ENCODE measurements at places on chromosomes 11 and 22.

- no peak for DNase-seq
Observed at GRCh38 chr11:134071306-134071705, 2.4 kb downstream of the JAM3 start.

- DNase-seq = no peak
Observed at GRCh38 chr11:19966441-19966840, 193.8 kb downstream of the DBX1 start.

GRCh38 chr11:3613998-3614741, 27.6 kb downstream of the ART5 start:
- no peak for DNase-seq

- DNase-seq = no peak
Observed at GRCh38 chr11:19805827-19806226, 93.2 kb downstream of the NAV2 start.

DNA sequence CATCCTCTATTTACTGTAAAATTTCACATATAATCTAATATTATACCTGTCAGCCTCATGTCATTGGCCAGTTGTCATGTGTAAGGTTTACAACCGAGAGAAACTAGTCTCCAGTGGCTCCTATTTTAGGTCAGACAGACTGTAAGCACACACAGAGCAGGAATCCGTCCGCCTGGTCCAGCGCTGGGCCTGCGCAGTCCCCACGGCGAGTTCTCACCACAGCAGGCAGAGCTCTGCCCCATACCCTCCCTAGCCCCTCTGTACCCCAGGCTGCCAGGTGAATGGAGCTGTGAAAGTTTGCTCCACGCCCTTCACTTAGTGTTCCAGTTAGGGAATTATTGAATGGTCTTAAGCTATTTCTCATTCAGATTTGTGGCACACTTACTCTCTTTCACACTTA, 63.7 kb downstream of the SNX19 start:
- no peak for DNase-seq

- DNase-seq = peak; percentile 64
Observed at GRCh38 chr11:62850911-62851806, 11.8 kb upstream of the WDR74 start.
